8988T (cell line): ENCODE measurements at places on chromosomes 4 and X.

GRCh38 chrX:23228950-23229448 lies 105.7 kb upstream of the PTCHD1 start:
- no peak for DNase-seq

- DNase-seq: no peak
Measured at GRCh38 chr4:21885770-21886169, 62.8 kb downstream of the KCNIP4 start.

- DNase-seq: no peak
Measured at GRCh38 chr4:102477657-102478056, 23.5 kb upstream of the NFKB1 start.

DNA sequence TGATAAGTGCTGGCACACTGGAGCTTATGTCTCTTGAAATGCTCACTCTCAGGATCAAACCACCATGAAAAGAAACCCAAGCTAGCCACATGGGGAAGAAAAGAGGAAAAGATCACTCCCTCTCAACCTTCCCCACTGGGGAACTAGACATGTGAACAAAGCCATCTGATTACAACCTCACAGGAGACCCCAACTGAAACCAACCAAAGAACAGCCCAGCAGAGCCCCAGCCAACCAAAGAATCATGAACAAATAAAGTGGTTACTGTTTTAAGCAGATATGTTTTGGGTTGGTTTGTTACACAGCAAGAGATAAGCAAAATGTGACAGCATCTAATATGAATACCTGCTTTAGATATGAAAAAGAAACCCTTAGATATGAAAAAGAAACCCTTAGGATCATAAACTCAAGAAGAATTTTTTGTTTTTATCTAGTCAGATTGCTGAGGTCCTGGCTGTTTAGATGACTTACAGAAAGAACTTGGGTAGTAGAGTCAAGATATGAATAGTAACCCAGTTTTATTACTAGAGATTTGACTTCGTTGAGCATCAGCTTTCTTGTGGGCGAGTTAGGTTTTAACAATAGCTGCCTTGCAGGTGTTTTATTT lies 23.7 kb upstream of the TLR7 start:
- no peak for DNase-seq

DNA sequence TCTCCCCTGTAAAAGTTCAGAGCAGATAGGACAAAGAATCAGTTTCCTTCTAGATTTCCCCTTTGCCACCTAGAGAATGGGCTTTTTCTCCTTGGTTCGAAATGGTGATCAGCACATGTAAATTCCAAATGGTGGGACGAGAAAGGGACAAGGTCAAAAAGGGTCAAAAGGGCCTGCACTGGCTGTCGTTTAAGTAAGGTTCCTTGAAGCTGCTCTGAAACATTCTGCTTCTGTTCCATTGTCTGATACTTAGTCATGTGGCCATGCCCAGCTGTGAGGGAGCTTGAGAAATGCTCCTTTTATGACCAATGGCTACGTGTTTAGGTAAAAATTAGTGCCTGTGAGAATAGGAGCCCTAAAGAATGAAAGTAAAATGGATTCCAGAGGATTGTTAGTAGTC lies 165.9 kb upstream of the CENPE start:
- DNase-seq: no peak

GRCh38 chr4:122652379-122652778 lies 31.5 kb upstream of the IL21 start:
- no peak for DNase-seq

DNA sequence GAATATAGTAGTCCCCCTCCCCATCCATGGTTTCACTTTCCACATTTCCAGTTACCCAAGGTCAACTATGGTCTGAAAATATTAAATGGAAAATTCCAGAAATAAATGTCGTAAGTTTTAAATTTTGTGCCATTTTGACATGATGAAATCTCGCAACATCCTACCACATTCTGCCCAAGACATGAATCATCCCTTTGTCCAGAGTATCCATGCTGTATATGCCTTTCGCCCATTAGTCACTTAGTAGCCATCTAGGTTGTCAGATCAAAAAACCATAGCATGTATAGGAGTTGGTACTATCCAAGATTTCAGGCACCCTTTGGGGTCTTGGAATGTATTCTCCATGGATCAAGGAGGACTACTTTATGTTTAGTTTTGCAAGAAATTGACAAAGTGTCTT lies 8.3 kb downstream of the PRRG1 start:
- no peak for DNase-seq

DNA sequence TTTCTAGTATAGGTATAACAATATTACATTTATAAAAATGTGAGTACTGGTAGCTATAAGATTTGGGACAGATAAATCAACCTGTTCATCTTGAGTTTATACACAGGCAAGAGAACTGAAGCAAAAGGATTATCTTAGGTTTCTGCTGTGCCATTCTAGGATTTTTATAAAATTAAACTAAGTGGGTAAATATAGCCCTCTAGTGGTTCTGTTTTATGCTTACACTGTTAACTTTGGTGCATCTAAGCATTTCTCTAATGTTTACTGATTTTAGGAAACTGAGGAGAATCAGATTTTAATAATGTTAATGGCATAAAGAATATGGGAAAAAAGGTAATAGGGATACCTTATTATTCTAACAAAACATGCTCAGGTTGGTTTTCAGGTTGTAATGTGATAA lies 1.1 kb upstream of the RRH start:
- DNase-seq: no peak

DNA sequence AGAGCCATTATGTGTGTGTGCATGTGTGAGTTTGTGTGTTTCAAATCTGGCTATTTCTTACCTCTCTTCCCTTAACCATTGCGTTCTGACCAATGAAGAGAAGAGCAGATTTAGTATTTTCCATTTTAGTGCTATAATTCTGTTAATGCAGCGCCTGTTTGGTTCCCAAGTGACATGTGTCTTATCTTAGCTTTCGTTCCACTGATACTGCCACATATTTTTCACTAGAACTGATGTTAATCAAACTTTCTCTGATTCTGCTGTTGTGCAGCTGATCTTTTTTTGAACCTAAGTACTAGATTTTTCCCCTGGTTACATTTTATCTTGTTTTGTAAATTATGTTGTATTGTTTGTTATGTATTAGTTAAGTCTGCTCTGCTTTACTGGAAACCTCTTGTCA lies 152.9 kb upstream of the MID1 start:
- no peak for DNase-seq

- DNase-seq: no peak
Measured at GRCh38 chrX:122582280-122582974, 601.7 kb upstream of the GRIA3 start.

DNA sequence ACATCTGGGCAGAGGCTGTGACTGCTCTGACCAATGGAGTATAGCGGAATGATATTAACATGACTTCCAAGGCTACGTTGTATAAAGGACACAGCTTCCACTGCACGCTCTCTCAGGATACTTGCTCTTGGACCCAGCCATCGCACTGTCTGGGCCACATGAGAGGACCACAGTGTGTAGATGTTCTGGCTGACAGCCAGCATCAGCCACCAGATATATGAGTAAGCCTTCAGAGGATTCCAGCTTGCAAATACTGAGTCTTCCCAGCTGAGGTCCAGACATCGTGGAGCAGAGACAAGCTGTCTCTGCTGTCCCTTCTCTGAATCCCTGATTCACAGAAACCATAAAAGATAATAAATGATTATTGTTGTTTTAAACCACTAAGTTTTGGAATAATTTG lies 146.8 kb upstream of the USP9X start:
- DNase-seq: no peak

- no peak for DNase-seq
Measured at GRCh38 chr4:164888096-164888715, 11.2 kb downstream of the APELA start.

- no peak for DNase-seq
Measured at GRCh38 chr4:139131209-139131870, 45.7 kb downstream of the ELF2 start.

GRCh38 chrX:31165241-31166035 lies 93.6 kb upstream of the FTHL17 start:
- no peak for DNase-seq

GRCh38 chr4:164701665-164702064 lies 52.3 kb upstream of the SMIM31 start:
- DNase-seq: no peak

DNA sequence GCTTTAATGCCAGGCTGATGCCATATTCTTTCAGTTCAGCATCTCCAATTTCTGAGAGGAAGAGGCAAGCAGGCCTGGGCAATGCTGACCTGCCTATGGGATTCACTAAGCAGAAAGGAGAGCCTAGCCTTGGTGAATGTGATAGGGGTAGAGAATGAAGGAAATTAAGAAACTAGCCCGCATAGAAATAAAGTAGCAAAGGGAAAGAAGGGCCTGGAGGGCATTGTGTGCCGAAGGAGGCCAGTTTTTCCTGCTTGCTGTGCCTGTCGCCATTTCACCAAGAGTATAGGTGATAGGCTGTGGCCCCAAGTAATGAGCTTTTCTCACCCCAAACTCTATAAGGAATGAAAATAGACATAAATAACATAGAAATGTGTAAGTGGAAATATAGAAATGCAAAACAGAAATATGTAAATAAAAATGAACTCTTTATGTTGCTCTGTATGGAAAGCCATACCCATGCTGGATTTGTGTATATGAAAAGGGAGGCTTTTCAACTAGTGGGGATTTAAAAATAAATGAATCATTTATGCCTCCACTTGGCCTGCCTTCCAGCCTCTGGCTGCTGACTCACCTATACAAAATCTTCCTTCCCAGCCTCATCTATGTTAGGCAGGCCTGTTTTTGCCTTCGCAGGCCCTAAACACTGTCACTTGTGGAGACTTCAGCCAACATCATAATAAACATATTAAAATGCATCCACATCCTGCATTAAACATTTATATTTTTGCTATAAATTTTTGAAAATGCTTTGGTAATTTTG lies 5.1 kb upstream of the OCRL start:
- DNase-seq: no peak

- DNase-seq: no peak
Measured at GRCh38 chr4:175422331-175422730, 389.7 kb downstream of the GPM6A start.

- DNase-seq: no peak
Measured at GRCh38 chr4:82648356-82648755, 86.6 kb upstream of the TMEM150C start.

DNA sequence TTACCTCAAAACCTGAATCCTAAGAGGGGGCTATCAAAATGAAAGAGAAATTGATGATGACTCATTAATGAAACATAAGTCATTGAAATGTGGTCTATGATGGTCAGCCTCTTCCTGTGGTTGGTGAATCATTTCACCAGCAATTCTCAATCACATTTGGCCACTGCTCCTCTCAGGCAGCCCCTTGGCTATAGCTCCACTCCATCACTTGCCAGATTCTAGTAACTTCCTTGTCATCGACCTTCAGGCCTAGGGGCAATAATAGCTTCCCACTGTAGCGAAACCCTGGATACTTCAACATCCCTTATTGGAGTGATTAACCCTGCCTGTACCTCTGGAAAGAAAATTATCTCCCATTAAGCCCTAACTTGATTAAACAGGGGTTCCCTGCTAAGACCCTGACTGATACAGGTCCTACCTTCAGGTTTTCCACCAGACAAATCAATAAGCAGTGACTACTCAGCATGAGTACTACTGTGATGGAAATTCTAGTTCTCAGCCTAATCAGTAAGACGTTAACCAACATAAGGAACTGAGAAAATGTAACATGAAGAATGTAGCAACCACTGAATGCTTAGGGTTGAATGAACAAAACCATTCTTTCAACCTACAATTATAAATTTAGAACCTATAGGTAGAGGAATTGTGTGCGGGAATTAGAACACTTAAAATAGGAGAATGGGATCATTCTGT lies 30.4 kb downstream of the ADH7 start:
- no peak for DNase-seq

DNA sequence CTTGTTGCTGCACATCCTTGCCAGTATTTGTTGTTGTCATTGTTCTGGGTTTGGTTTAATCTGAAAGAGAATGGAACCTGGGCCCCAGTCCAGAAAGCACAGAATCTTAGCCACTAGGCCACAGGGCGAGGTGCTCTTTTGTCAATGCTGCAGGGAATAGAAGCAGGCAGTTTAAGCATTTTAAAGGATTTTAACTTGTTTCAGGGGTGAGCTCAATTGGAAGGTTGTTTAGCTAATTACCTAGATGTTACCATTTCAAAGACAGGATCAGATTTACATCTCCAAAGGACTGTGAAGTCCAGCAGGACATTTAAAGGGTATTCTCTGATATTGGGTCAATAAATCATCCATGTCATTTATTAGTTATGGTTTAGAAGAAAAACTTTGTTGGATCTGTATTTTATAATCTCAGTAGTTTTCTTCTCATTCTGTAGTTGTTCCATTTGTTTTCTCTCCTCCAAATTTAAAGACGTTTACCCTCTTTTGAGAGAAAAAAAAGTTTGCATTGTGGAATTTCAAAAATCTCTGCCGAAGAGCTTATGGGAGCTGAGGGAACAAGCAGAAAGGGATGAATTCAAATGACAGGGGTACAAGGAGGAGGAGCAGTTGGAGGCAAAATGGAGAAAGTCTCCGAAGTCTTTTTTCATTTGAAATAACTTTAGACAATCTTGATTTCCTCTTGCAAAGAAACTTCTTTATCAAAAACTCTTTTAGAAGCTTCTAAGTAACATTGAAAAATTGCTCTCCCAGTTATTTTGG lies 57.5 kb upstream of the FAM47C start:
- no peak for DNase-seq

GRCh38 chr4:120508036-120508435 lies 414.5 kb downstream of the PRDM5 start:
- DNase-seq: no peak

DNA sequence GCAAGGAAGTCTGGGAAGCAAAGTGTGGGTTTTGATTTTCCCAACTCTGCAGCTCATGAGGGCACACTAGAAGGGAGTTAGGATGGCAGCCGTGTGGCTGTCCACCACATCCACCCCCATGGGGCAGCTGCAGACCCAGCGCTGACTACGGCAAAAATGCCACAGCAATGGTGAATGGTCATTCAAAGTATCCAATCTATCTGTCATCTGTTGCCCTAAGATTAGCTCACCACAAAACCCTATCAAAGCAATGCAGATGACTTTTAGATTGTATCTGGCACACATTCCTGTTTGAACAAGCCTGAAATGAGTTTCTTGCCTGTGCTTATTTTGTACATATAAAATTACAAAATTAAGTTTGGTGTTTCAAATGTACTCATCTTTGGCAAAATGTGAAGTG lies 29.7 kb upstream of the HPSE start:
- no peak for DNase-seq
